Central memory CD8-positive, alpha-beta T cell (primary cell): ENCODE measurements at places on chromosomes 11 and 22.

GRCh38 chr11:111526501-111526900 is 11.9 kb downstream of the HOATZ start:
- DNase-seq = no peak

DNA sequence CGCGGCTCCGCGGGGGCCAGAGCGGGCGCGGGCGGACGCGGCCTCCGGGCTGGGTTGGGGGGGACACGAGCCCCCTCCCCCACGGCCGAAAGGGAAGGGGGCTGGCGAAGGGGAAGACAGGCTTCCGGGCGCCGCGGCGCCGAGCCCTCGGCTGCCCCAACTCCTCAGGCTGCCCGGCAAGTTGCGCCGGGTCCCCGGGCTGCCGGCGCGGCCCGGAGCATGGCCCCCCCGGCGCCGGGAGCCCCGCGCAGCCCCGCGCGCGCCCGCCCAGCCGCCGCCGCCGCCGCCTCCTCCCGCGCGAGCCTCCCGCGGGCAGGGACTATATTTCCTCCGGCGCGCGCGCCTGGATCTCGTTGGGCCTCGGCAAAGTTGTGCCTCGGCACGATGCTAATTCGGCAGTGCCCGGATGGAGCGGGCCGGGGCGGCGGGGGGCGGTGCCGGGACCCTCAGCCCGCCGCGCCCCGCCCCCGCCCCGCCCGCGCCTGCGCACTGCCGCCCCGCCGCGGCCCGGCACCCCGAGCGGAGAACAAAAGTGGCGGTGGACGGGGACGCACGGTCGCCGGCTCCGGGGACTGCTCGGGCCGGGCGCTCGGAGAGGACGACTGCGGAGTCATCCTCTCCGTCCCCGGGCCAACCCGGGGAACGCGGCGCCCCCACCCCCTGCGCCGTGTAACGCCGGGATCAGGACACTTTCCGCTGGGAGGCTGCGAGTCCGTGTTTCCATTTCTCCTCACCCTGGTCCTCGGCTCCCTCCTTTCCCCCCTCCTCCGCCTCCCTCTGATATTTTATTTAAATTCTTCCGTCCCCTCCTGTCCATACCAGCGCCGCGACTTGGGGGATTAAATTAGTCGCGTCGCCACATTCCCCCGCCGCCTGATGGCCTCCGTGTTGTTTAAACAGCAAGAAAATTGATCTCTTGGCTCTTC is at the start of gene PHF21B:
Gene PHF21B (minus strand): TSS at position 400 of the 926 bp plus-strand sequence. CDS start 456 bp downstream, outside the sequence.
- no peak for DNase-seq

GRCh38 chr11:121670805-121671282 is 218.1 kb upstream of the SORL1-AS1 start:
- no peak for DNase-seq

GRCh38 chr11:832529-833113 is at the start of gene CD151:
Gene CD151, plus strand, starts transcription at chr11:832952. Its CDS starts 3,118 bp downstream, at chr11:836070.
- no peak for DNase-seq

GRCh38 chr11:94077552-94078293 is 50.9 kb upstream of the PANX1 start:
- no peak for DNase-seq

- no peak for DNase-seq
Observed at GRCh38 chr22:28892175-28892731, 8.9 kb downstream of the ZNRF3 start.

DNA sequence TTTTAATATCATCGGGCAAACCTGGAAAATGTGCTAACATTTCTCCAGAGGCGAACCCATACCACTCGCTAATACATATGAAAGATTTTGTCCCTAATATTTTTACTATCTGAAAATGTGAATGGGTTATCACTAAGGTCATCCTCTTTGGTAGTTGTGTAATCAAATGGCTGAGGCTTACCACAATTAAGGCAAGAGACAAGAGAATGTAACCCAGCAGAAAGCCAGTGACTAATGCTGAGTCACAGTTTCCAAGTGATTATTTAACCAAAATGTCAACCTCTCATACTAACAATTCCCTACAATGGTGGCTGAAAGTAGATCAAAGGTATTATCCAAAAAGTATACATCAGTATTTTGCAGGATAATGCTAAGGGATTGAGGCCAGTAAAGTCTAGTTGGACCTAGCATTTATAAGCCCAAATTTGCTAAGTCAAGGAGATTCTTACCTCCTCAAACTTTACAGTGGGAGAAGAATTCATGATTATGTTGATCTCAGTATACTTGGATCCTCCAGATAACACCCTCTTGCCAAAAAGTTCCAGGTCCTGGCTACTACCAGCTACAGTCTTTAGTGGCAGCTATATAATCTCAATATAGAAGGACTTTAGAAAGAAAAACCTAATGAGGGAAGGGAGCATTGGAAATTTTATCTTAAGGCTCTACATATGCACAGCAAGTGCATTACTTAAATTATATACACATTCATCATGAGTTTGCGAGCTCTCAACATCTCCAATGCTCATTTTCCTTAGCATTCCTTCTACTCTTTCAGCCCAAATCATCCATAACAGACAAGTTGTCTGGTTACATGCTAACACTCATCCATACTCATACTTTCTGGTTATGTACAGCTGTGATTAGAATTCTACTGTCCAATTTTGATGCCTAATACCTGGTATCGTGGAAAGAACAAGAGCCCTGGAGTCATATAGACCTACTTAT is 25.4 kb downstream of the SIK3 start:
- DNase-seq = no peak

- DNase-seq = no peak
Observed at GRCh38 chr22:40965936-40966725, 15.0 kb downstream of the RBX1 start.

DNA sequence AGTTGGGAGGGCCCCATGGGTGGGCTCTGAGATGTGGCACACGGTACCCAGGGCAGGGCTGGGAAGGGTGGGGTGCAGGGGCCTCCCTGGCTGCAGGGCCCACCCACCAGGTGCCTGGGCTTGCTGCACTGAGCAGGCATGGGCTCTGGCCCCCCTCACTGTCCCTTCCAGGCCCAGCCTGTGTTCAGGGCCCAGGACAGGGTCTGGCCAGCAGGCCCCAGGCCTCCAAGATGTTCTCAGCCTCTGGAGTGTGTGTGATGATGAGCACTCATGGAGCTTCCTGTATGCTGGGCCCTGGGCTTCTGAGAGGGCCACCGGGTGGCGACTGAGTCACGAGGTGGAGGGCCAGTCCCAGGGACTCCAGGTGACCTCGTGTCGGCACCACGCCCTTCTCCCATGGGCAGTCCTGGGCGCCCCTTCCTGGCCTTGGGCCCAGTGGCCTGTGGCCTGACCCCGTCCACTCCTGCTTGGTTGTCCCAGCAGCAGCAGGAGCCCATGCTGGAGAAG is 55.9 kb upstream of the CCDC188 start:
- DNase-seq = no peak

GRCh38 chr11:64181506-64182411 is 4.2 kb upstream of the STIP1 start:
- no peak for DNase-seq

DNA sequence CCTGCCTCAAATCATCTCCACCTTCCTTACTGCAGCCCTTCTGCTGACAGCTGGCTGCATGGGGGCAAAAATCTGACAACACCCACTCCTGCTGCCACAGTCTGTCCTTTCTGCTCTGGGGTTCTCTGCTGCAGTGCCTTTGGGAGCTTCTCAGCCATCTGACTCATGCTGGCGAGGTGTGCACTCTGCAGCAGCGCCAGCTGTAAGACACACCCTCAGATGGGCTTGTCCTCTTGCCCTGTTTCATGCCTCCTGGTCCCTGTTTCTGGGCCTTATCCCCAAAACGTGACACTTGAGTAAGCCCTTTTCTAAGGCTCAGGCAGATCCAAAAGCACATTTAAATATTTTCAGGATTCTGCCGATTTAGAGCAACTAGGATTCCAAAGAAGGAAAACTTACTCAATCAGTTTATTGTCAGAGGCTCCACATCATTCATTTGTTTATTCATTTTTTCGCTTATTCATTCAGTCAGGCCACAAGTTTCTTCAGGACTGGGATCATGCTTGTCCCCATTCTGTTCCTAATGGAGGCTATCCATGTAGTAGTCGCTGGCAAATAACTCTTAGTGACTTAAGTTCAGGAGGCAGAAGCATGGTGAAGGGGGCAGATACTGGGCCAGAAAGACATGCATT is 60.2 kb downstream of the SMIM38 start:
- no peak for DNase-seq

DNA sequence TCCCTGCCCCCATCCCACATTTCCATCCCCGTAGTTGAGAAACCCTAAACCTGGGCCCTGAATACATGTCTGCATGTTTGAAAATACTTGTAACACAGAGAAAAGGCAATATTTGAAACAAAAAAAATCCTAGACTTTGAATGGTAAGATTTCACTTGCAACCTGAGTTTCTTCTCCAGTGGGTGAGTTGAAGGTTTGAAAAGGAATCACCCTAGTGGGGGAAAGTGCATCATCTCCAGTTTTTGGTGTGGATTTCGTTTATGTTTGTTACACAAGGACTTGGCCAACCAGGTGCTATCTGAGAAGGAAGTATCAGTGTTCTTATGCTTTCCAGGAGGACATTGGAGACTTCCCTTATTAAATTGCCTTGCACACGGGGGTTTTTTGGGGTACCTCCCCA is 90.4 kb downstream of the ABTB2 start:
- DNase-seq = no peak

DNA sequence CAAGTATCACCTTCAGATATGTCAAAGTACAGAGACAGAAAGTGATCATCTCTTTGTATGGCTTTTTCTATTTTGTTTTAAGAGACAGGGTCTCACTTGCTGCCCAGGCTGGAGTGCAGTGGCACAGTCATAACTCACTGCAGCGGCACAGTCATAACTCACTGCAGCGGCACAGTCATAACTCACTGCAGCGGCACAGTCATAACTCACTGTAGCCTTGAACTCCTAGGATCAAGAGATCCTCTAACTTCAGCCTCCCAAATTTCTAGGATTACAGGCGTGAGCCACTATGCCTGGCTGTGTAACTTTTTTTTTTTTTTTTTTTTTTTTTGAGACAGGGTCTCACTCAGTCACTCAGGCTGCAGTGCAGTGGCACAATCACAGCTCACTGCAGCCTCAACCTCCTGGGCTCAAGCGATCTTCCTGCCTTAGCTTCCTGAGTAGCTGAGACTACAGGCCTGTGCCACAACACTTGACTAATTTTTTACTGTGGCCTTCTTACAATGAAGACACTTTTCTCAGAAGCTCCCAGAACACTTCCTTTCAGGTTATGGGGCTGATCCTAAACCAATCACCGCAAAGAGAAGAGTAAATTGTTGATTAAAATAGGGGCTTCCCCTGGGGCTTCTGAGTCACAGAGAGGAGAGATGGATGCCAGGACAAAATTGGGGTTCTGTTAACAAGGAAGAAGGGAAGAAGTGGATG is 9.0 kb upstream of the HIKESHI start:
- no peak for DNase-seq

- no peak for DNase-seq
Observed at GRCh38 chr11:125978778-125979407, 33.0 kb downstream of the VSIG10L2 start.

GRCh38 chr11:1401171-1401445 is 11.4 kb downstream of the BRSK2 start:
- DNase-seq = no peak

DNA sequence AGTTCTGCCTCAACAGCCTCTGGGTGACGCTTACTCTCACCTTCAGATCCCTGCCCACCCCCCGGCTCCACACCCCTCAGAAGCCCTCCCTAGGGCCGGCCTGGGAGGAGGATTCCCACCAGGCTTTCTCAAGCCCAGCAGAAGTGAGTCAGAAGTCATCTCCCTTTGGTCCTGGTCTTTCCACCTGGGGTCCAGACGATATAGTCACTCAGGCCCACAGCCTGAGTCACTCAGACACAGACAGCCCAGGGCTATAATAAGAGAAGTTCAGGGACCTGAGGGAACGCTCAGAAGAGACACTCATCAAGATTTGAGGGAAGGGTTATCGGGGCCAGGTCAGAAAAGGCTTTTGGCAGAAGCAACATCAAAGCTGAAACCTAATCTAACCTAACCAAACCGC is 127.1 kb downstream of the SPATA19 start:
- DNase-seq = no peak

GRCh38 chr11:61281581-61282250 is 13.4 kb downstream of the VWCE start:
- no peak for DNase-seq

DNA sequence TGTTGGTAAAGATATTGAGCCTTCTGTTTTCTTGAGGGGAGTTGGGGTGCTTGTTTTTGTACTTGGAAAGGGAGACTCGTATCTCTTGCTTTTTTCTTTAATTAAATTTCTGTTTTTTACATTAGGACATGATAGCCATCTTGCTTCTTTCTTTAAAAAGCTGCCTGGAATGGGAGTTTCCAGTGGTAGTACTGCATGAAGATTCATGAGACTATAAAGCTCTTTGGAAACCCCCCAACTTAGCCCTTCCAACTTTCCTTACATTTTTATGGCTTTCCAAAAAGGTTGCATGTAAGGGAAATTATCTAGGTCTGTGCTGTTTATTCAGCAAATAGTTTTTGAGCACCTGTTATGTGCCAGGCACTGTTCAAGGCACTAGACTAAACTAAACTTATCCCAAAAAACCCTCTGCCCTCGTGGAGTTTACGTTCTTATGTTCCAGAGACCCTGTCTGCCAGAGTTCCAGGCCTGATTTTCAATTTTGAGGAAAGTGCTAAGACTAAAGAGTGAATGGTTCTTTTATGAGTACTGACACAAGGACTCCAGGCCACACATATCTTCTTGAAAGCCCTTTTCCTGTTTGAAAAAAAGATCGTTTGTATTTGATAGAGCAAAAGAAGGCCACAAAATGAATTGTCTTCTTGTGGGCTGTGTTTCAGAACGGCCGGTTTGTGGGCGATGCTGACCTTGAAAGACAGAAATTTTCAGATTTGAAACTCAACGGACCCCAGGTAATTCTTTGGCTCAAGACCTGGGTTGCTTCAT is 31.9 kb downstream of the CTNND1 start:
- no peak for DNase-seq

DNA sequence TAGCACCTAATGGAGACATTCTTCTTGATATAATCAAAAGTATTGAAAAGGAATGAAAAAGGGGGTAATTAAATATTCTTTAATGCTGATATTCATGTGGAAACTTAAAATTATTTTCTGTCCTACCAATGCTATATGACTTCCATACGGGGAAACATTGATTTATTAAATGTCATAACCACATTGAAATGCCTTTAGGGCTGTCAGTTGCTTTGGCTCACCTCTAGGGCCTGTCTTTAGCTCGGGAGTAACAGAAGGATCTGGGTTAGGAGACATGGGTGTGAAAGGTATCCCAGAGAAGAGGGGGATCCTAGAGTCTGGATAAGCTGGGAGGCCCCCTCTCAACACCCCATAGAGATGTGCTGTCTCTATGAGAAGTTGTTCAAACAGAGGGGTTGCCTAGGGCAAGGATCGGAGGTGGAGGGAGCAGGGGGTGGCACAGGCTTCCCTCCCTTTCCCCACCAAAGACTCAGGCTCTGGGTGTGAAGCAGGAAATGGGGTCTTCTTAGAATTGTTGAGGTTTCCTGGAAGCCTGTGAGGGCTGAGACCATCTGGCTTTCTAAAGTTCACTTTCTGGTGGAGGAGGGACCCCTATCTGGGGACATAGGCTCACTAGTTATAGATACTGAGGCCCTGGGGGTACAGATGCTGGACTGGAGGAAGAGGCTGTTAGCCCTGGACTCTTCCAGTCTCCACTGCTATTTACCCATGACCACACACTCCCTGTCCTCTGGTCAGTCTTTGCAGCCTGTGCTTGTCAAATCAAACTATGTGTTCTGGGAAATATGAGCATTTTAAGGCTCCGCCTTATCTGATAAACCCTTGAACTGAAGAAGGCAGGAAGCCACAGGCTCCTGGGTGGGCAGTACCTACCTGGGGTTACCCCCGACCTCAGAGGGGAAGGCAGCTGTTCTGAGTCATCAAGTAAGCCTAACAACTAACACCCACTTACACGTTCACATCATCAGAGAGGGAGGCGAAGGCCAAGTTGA is 55.8 kb upstream of the RRAS2 start:
- DNase-seq = peak; percentile 71

GRCh38 chr22:41216984-41217383 is 11.9 kb downstream of the L3MBTL2 start:
- no peak for DNase-seq
